Stimulated activated CD4-positive, alpha-beta T cell treated with anti-CD3 and anti-CD28 coated beads, TNF-alpha, amount 100 ng/mL, for 1 hour (primary cell): ENCODE measurements at places on chromosomes 16 and 17.

DNA sequence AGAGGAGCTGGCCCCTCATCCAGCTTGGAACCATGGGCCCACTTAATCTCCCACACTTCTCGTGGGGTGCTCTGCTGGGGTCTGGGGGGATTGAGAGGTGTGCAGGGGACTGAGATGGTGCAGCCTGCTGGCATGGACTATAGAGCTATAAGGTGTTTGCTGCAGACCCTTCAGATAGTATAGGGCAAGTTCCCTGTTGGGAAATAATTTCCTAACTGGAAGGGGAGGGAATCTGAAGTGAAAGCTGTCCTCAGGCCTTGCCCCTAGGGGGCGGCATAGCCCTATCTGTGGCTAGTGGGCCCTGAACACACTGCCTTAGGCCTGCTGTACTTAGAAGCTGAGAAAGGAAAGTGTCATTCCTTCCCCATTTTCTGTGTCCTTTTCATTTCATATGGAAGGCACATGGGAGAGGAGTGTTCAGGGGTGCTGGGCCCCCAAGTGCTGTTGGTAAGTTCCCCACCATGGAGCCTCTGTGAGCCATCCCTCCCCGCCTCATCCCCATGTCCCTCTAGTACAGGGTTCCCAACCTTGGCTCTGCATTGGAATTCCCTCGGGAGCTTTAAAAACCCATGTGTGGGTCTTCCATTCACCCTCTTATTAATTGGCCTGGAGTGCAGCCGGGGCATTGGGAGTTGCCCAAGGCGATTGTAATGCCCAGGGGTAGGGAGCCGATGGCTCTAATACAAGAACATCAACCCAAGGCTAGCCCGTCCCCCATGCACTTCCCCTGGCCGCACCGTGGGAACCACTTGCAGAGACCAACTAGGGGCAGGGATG is 19.7 kb downstream of the GOSR2 start:
- DNase-seq = no peak

DNA sequence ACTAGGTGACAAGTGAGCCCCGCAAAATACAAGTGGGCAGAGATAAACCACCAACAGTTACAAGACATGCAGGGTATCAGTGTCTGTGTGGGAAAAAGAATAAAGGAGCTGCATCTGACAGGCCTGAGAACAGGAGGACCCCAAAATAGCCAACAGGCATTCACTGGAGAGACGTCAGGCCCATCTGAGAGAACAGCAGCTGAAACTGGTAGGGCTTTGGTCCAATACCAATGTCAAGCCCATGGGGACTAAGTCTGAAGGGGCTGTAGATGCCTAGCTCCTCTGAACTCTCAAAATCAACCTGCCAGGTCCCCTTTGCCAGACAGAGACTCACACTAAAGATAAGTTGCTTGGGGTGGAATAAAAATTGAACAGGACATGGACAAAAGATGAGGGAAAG is 30.5 kb upstream of the TANC2 start:
- DNase-seq = no peak

- DNase-seq = no peak
These were observed 192 bp downstream of the FASN start for GRCh38 chr17:82097919-82098168.

DNA sequence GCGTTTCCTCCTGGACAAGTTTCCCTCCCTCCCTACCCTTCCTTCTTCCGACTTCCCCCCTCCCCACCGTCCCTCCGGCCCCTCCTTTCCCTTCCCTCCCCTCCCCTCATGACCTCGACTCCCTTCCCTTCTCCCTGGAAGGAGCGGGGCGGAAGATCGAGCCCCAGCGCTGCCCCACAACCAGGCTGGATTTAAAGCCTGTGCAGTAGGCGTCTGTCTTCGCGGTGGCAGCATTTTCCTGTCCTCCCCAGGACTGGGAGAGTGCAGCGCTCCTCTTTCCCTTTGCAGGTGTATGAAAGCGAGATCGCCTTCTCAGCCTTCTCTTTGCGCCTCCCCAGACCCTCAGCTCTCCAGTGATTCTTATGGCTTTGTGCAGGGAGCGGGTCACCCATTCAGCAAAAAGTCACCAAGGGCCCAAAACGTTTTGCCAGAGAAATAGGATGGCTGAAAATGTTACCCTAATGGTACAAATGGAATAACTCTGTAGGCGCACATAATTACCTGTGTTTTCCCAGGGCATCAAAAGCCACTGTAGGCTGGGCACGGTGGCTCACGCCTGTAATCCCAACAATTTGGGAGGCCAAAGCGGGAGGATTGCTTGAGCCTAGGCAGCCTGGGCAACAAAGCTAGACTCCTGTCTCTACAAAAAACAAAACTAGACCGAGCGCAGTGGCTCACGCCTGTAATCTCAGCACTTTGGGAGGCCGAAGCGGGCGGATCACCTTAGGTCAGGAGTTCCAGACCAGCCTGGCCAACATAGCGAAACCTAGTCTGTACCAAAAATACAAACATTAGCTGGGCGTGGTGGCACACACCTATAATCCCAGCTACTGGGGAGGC is 40.8 kb downstream of the SLFN12L start:
- DNase-seq = no peak

DNA sequence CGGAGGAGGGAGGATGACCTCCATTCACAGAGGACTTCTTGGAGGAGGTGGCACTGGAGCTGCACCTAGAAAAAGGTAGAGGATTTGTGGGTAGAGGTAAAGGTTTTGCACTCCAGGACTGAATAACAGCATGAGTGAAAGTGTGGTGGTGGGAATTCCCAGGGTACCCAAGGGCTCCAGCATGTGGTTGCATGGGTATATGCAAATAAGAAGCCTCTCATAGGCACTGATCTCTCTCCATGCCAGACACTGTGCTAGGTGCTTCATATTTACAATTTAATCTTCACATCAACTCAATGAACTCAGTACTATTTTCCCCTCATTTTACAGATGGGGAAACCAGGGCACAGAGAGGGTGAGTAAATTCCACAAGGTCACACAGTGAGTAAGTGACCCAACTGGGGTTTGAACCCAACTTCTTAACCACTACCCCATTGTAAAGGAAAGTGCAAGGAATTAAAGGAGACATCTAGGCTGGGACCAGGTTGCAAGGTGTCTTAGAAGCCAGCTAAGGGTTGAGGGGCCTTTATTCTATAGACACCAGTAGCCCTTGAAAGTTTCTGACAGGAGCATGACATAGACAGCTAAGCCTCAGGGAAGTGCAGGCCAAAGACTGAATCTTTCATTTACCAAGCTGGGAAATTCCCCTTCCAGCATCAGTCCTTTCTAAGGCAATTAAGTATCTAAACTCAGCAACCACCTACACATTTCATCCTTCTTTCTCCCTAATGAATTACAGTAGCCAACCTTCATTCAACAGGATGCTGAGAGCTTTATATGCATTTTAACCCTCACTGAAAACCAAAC is 21.3 kb downstream of the SCNN1B start:
- no peak for DNase-seq

DNA sequence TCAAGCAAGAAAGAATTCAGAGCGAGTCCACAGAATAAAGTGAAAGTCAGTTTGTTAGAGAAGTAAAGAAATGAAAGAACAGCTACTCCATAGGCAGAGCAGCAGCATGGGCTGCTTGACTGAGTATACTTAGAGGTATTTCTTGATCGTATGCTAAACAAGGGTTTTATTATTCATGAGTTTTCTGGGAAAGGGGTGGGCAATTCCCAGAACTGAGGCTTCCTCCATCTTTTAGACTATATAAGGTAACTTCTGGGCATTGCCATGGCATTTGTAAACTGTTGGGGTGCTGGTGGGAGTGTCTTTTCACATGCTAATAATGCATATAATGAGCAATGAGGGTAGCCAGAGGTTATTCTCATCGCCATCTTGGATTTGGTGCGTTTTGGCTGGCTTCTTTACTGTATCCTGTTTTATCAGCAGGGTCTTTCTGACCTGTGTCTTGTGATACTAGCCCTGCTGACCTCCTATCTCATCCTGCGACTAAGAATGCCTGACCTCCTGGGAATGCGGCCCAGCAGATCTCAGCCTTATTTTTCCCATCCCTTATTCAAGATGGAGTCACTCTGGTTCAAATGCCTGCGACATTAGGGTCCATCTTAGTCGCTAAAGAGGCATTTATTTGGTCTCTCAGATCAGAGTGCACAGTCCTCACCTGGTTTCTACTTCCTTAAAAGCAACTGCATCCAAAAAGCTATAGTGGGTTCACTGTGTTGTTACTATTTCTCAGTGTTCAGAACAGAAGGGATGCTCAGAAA is 100.6 kb upstream of the CACNG5 start:
- DNase-seq = no peak

GRCh38 chr16:4976079-4976478 is 17.9 kb downstream of the SEC14L5 start:
- DNase-seq = no peak

GRCh38 chr17:17073030-17073564 is 30.8 kb downstream of the MPRIP start:
- no peak for DNase-seq
